GM06990 (cell line): ENCODE measurements at places on chromosomes 6 and 20.

DNA sequence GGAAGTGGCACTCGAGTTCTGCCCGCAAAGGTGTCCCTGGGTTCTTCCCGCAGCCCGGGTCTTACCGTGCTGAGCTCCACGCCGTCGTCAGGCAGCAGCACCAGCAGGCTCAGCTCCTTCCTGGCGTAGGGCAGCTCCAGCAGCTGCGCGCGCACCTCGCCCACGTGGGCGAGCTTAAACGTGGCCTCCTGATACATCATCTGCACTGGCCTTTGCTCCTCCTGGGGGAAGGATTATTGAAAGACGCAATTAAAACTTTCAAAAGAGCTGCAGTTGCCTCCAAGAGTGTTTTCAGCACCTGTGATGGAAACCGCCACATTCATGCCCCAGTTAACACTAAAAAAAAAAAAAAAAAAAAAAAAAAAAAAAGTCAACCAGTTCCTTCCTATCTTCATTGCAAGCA is 11.3 kb downstream of the SERPINB9 start:
- DNase-seq = peak; percentile 67

DNA sequence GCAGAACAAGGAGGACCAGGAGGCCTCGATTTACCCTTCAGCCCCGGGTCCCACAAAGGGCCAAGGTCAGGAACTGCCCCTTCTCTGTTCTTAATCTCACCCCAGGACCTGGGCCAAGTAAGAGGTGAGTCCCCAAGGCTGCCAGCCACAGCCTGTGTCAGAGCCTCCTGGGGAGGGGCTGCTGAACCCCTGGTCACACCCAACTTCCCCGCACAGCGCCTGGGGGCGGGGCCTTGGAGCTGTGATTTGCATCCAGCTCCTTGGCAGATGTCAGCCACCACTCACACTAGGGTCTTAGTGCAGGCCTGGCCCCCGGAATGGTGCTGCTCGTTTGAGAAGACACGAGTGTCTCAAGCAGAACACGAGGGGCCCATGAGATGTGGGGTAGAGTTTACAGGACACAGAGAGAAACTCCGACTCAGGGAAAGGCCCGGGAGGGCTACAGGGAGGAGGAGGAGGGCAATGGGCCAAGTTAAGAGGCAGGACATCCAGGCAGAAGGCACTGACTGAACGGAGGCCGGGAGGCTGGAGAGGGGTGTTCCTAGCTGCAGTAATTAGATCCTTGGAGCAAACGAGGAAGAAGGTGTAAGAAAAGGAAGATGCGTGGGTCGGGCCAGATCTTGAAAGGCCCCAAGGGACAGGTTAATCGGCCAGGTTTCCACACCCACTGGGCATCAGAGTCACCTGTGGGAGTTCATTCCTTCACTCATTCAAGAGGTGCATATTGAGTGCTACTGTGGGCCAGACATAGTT is 26.9 kb downstream of the ZBP1 start:
- DNase-seq = no peak

DNA sequence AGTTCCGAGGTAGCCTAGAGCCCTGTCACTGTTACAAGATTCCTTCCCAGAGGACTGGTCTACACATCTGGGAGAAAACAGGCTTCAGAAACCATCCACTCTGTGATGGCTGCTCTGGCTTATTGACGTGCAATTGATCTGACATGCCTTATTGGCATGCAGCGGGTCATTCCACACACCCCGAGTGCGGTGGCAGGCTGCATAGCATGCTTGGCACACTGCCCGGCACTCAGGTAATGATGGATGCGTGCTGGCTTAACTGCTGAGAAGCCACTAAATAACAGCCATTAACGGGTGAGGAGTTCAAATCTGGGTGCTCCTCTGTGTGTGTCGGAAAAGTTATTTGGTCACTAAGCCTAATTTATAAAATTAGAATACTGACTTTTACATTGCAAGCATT is 67.9 kb upstream of the CDH4 start:
- DNase-seq = no peak

DNA sequence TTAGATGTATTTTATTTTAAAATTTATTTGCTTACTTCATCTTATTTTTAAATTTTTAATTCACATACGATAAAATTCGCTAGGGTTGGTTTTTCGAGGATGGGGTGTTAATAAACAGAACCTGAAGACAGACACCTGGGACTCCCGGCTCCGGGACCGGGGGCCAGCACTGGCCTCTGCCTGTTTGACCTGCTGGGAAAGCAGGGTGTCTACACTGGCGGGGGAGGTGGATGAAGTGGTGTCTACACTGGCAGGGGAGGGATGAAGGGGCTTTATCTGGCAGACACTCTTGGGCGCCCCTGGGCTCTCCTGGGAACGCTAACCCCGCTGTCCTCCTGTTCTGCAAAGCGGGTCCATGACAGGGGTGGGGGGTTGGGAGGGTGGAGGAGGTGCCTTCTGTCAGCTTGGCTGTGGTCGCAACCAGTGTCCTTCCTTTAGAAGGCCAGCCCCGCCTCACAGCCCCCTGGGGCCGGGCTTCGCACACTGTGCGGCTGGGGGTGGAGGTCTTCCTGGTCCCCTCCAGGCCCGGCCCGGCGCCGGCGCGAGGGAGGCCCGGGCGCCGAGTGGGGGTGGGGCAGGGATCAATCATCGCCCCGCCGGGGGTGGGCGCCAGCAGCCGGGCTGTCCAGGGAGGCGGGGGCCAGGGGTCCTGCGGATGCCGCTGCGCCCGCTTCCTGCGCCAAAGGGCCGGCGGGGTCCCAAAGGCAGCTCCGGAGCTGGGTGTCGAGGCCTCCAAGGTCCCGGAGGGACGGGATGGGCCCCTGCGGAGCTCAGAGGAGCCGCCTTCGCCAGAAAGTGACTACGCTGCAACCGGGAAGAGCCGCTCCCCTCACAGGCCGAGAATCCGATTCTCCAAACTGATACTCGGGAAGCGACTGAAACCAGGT is 1.8 kb downstream of the GATA5 start:
- no peak for DNase-seq

- DNase-seq = no peak
These were observed 177.6 kb upstream of the LRFN2 start for GRCh38 chr6:40764726-40765125.

- no peak for DNase-seq
These were observed 23.3 kb downstream of the TMEM242 start for GRCh38 chr6:157300006-157300405.

DNA sequence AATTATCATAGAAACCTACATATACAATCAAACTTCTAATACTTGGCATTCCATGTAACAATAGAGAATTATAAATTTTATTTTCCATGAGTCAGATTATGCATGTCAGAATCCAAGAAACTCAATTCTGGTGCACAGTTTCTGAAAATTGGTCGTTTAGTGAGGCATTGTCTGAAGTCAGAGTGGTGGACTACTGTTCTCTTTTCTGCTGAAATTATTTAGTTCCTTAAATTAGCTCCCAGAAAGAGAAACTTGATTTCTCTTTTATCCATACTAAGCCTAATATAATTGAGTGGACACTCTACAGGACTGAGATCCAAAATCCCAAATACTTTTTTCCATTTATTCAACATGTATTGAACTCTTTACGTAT is 265.5 kb downstream of the ALDH8A1 start:
- DNase-seq = no peak

- DNase-seq = no peak
These were observed 3.1 kb downstream of the B3GALT4 start for GRCh38 chr6:33279971-33280511.

DNA sequence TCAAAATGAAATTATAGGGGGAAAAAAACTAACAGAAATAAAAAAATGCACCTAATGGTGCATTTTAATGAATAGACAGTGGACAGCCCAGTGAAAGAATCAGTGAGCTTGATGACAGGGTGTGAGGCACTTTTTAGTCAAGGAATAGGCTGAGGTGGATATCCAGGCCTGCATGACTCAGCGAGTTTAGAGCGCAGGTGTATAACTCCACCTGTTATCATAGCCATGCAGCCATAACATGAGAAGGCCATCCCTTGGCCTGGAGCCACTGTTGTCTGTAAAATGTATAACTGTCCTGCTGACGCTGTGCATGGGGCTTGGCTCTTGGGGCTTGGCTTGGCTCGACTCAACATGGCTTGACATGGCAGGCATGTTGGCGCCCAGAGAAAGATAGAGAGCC is 331.5 kb upstream of the NOX3 start:
- DNase-seq = no peak

DNA sequence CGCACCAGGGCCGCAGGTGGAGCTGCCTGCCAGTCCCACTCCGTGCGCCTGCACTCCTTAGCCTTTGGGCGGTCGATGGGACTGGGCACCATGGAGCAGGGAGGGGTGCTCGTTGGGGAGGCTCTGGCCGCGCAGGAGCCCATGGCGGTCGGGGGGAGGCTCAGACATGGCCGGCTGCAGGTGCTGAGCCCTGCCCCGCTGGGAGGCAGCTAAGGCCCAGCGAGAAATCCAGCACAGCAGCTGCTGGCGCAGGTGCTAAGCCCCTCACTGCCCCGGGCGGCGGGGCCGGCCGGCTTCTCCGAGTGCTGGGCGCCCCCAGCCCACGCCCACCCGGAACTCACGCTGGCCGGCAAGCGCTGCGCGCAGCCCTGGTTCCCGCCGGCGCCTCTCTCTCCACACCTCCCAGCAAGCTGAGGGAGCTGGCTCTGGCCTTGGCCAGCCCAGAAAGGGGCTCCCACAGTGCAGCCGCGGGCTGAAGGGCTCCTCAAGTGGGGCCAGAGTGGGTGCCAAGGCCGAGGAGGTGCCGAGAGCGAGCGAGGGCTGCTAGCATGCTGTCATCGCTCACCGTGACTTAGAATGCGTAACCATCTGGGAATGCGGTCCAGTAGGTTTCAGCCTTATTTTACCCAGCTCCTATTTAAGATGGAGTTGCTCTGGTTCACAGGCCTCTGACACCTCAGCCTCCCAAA is 77.3 kb downstream of the C6orf52 start:
- no peak for DNase-seq

DNA sequence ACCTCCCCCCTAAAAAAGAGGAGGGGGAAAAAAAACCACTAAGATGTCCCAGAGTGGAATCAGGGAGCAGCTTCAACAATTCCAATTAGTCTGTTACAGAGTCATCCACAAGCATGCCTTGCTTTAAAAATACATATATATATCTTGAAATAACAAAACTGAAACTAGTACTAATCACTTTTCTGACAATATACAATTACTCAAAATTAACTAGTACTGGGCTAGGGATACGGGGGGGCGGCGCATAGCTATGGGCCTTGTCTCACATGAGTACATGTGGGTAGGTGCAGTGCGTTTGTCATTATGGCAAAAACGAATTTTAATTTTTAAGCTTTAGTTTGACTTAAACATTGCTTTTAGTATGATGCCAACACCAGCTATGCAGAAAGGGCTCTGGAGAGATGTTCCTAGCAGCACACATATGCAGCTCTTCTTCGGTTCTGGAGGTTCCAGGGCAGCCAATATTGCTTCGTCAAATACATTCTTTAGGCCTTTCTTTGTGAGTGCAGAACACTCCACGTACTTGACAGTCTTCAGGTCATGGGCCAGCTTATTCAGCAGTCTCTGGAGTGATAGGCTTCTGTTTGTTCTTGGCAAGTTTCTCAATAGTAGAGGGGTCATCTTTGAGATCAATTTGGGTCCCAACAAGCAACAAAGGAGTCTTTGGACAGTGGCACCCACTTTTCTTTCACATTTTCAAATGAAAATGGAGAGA is 38.8 kb downstream of the ITCH start:
- no peak for DNase-seq

DNA sequence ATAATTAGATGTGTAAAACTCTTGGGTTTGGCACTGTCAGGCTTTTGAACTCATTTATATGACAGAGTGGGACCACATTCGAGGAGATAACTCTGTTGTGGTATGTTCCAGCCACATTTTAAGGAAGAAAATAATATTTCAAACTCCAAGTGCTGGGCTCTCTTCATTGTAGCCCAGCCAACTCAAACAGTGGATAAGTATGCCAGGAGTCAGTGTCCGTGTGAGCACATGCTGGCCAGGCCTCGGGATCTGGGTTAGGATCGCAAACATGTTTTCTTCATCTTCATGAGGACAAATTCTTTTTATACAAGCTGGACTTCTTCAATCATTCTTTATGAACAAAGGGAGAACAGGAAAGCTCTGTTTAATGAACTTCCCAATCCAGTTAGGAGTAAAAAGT is 497.5 kb downstream of the MAFB start:
- no peak for DNase-seq

- DNase-seq = no peak
These were observed 74.3 kb upstream of the SLCO4A1 start for GRCh38 chr20:62568045-62568389.

GRCh38 chr20:38405132-38405531 is 30.0 kb downstream of the SNHG17 start:
- DNase-seq = no peak

- no peak for DNase-seq
These were observed 264.0 kb downstream of the TRDN start for GRCh38 chr6:123372737-123373136.

DNA sequence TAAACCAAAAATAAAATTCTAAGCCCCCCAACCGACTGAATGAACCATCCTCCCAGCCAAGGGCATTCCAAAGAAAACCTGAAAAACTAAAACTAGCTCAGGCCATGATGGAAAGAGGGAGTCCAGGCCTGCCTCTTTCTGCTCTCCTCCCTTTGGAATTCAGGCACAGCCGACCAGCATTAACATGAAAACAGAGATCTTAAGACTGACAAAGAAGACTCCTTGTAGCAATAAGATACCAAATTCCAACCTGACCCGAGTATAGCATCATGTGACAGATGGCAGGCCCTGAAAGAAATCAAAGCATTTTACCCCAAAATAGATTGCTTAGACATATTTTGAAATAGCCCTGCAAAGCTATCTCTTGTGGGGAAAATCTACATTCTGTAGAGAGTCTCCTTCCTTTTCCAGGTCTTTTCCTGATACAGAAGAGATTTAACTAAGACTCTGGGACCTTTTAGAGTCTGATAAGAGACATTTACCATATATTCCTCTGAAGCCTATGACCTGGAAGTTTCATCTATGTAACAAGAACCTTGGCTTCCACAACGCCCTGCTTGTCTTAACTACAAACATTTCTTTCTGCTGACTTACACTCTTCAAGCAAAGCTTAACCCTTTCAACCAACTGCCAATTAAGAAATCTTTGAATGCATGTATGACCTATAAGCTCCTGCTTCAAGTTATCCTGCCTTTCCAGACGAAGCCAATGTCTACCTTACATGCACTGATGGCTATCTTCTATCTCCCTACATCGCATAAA is 22.2 kb upstream of the TXLNB start:
- no peak for DNase-seq

DNA sequence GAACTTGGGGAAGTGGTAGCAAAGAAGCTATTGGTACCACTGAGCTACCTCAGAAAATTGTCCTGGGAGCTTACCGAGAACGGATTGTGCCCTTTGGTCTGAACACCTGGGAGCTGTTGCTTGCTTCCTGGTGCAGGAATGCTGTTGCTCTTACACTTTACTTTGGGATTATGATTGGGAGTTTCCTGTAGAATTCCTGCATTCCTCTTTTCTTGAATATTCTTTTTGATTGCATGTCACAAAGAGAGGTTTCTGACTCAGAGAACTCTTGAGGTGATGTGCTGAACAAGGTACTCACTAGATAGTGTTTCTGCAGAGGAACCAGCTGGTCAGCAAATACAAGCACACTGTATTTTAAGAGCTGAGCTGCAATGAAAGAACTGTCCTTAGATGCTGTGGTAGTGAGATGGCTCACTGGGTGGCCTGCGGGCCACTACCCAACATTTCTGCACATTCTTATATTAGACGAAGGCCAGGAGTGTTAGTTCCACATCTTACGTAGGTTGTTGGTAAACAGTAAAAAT is 35.0 kb downstream of the LRRC1 start:
- DNase-seq = no peak
